ENCODE measurements at places on chromosomes 2 and 18.
A peak's percentile ranks its signal among the peaks of the same experiment; 100 is the strongest.

DNA sequence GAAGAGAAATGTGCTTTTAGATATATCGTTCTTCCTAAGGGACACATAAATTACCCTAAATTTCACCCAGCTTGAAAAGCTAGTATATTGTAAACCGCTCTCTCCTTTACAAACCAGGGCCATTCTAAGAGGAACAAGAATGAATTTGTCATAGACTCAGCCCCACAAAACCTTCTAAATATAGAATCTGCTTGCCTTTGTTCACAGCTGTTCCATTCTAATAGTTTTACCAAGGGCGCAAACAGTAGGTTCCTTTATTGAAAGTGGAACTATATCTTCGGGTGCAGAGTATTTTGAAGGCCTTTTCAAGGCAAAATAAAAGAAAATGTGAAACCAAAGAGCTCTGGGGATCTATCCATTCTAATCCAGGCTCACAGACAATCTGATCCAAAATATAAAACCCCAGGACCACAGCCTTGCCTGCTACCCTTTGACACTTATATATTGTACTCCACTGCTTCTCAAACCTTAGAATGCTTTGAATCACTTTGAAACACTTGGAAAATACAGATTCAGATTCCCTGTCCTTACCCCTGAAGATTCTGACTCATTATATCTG lies 316.8 kb downstream of the PAX3 start:
- H3K4me3 ChIP-seq = no peak overlapping the region
- H3K4me1 ChIP-seq = no peaks in the 10 kb centered on the region
- H3K36me3 ChIP-seq = no peaks in the 10 kb centered on the region
- no peak for DNase-seq
- no peak overlapping the region for H3K27ac ChIP-seq

GRCh38 chr2:128440666-128441340 lies 122.1 kb upstream of the HS6ST1 start:
- H3K36me3 ChIP-seq = no peaks in the 10 kb centered on the region
- DNase-seq = peak; percentile 7
- no peaks in the 10 kb centered on the region for H3K27me3 ChIP-seq

DNA sequence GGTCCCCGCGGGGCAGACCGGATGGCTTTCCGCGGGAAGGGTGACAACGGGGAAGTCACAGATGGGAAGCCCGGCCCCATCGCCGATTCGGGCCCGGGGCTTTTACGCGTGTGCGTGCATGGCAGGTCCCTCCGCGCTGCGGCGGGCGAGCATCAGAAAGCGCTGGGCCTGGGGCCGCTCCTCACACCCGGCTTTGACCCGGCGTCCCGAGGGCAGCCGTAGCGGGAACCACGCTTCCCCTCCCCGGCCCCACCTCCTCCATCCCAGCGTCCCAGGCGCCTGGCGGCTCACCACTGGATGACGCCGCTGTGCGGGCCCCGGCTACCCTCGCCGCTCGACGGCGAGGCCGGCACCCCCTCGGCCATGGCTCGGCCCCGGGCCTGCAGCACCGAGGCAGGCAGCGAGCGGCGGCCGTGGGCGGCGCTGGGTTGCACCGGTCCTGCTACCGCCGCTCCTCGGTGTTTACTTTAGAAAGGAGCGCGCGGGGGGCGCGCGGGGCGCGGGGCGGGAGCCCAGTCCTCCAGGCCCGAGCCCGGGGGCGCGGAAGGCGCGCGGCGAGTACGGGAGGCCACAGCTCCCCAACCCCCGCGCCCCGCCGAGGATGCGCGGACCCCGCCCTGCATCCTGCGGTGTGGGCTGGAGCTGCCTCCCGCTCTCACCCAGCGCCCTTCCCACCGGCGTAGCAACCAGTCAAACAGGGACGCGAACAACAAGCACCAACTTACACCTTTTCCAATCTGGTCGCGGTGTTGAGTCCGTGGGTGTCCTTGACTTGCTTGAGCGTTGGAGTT lies 806 bp downstream of the RFX8 start:
- H3K27ac ChIP-seq = no peak overlapping the region
- peaks cover 2% of the 10 kb centered on the region for H3K27me3 ChIP-seq
- peak overlapping the region; percentile 50 for H3K4me3 ChIP-seq
- peak; percentile 80 for DNase-seq
- H3K4me1 ChIP-seq = no peaks in the 10 kb centered on the region
- H3K36me3 ChIP-seq = no peaks in the 10 kb centered on the region

GRCh38 chr2:7009207-7009911 lies 92.1 kb downstream of the RNF144A start:
- no peak overlapping the region for H3K4me3 ChIP-seq
- DNase-seq = no peak
- no peaks in the 10 kb centered on the region for H3K4me1 ChIP-seq
- no peaks in the 10 kb centered on the region for H3K36me3 ChIP-seq
- H3K27ac ChIP-seq = no peak overlapping the region

DNA sequence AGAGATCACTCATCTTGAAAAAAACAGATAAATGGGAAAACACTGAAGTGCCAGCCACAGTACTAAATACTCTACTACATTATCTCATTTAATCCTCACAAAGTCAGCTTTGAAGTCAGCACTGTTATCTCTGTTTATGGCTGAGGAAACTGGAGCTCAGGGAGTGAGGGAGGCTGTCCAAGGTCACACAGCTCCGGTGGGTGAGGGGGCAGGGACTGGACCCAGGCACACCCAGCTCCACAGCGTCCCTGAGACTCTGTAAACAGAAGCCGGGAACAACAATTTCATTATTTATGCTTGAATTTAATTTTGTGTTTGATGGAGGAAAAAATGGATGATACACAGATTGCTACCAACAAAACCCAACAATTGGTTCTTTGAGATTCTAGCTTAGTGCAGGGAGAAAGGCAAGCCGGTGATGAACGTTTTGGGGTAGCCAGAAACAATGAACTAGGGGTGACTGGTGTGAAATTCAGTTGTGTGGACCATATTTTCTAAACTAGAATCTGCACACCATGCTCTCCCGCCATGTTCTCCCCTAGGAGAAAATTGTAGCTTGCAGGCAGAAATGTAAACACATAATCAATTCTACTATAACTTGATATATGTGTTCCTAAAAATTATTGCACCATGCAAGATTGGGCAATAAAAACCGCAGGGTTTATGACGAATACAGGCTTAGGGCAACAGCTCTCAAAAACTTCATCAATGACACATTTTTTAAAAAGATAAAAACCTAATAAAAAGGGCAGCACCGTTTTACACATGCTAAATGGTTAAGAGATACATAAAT lies at the start of gene GREB1:
Gene GREB1, plus strand, starts transcription at position 768 of the 793 bp plus-strand sequence. CDS start 22,570 bp downstream, outside the sequence.
- DNase-seq = no peak
- H3K27ac ChIP-seq = no peak within 1 kb of the TSS
- no peaks in the 10 kb centered on the region for H3K36me3 ChIP-seq

All from kidney (tissue), 22 donors.